Ascending aorta (tissue), 2 donors: ENCODE measurements at places on chromosomes 16 and 17. TPM values are rescaled to one million over a fixed set of nuclear protein-coding genes. Genes with fewer than 3 reads are reported as not detected.

Gene TM4SF5
- not detected for total RNA-seq

DNA sequence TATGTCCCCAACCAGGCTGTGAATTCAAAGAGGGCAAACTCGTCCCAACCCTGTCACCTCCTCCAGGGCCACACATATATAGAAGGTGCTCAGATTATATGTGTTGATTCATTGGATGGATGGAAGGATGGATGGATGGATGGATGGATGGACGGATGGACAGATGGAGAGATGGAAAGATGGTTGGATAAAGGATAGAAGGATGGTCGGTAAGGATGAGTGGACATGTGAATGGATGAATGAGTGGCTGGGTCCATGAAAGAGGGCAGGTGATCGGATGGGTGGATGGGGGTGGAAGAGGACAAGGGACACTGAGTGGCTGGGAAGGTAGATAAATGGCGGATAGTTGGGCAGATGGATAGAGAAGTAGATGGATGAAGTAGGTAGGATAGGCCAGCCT lies 30.1 kb downstream of the TRPV3 start:
- no peak for DNase-seq

Gene CLDN7
- not detected for total RNA-seq

Gene CBFA2T3
- total RNA-seq = 32.8 TPM

- no peak for DNase-seq
Measured at GRCh38 chr16:15690296-15690695, 40.3 kb downstream of the NDE1 start.
